Cerebellar nuclear complex (tissue), 1 donor: ENCODE measurements at places on chromosomes 2 and 18.

DNA sequence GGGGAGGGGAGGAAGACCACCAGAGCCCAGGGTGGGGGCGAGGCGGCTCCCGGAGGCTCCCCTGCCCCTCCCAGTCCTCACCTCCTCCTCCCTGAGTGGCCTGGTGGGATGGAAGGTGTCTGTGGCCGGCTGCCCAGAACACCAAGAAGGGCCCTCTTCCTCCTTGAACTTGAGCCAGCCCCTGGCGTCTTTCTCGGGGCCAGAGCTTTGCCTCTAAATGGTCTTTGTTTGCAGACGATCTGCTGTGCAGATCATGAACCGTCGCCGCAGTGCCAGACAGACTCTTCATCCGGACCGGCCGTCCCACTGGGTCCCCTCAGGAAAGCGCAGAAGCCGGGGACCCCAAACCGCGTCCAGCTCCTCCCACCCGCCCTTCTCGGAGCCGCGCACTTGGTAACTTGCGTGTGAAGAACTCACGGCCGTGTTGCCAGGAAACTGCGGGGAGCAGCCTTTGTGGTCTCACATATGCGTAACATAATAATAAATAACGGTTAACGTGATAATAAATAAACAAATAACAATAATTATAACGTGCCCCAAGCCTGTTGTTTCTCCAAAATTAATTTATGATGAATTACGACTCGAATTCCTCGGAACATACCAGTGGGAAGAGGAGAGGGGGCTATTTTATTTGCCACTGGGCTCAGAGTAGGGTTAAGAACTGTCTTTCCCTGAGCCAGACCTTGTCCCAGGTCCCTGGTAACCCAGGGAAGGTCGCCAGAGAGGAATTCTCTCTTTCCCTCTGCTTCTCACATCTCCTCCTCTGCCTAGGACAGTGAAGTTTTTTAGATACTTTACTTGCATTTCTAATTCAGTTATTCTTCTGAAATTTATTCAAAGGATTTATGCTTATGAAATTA is 41.0 kb downstream of the PTGR3 start:
- DNase-seq = no peak

DNA sequence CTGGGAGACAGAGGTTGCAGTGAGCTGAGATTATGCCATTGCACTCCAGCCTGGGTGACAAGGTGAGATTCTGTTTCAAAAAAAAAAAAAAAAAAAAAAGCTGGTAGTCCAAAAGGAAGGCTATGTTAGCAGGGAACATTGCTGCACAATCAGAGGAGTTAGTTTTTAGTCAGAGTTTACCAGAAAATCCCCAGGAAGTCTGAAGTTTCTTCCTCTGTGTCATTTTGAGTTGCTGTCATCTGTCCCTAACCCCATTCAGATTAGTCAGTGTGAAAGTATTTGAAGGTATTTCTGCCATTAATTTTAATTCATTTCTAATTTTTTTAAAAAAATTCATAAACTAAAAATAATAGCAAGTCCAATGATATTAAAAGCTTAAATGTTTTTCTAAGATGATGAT is 33.5 kb upstream of the CERS6 start:
- DNase-seq = no peak

- DNase-seq = no peak
Measured at GRCh38 chr2:231212329-231212845, 14.0 kb downstream of the ARMC9 start.

- no peak for DNase-seq
Measured at GRCh38 chr2:151824886-151825285, 3.3 kb downstream of the ARL5A start.

GRCh38 chr2:705971-706511 is 28.8 kb upstream of the TMEM18 start:
- DNase-seq = no peak

- DNase-seq = no peak
Measured at GRCh38 chr2:81250270-81250669, 945.7 kb upstream of the LRRTM1 start.

GRCh38 chr2:196295005-196295404 is 123.6 kb upstream of the STK17B start:
- DNase-seq = no peak

GRCh38 chr2:181176540-181176939 is 196.1 kb downstream of the UBE2E3 start:
- DNase-seq = no peak

GRCh38 chr2:238852206-238852869 is 4.5 kb downstream of the TWIST2 start:
- DNase-seq = no peak

GRCh38 chr2:233267516-233268245 is 16.2 kb downstream of the ATG16L1 start:
- DNase-seq = no peak

- no peak for DNase-seq
Measured at GRCh38 chr2:12858786-12859185, 142.1 kb downstream of the TRIB2 start.

- DNase-seq = no peak
Measured at GRCh38 chr2:10490806-10491291, 42.7 kb upstream of the ODC1 start.

GRCh38 chr2:140337061-140337460 is 1556.9 kb upstream of the NXPH2 start:
- DNase-seq = no peak

- no peak for DNase-seq
Measured at GRCh38 chr2:107777974-107778373, 48.7 kb upstream of the RGPD4 start.

DNA sequence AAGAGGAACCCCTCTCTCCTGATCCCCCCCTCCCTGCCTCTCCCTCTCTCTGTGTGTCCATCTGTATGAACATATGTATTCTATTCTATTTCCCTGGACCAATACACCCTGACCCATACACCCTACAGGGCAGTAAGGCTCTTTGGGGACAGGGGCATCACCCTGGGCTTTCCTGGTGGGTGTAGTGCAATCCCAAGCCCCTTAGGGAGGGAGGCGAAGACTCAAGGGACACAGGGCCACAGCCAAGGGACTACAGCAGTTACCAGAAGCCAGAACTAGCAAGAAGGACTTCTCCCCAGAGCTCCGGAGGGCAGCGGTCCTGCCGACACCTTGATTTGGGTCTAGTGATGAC is 214.2 kb upstream of the RAB6C start:
- no peak for DNase-seq

GRCh38 chr2:191749181-191749540 is 71.2 kb downstream of the NABP1 start:
- no peak for DNase-seq

GRCh38 chr2:172366596-172367150 is 60.7 kb upstream of the ITGA6 start:
- DNase-seq = no peak

- DNase-seq = no peak
Measured at GRCh38 chr2:152611458-152612231, 105.6 kb downstream of the PRPF40A start.

GRCh38 chr2:222730366-222730999 is 59.0 kb downstream of the MOGAT1 start:
- no peak for DNase-seq
